ENCODE measurements at places on chromosomes 13 and 19.

- no peak for DNase-seq
Measured at GRCh38 chr13:111160648-111161047, 45.5 kb downstream of the ARHGEF7 start.

DNA sequence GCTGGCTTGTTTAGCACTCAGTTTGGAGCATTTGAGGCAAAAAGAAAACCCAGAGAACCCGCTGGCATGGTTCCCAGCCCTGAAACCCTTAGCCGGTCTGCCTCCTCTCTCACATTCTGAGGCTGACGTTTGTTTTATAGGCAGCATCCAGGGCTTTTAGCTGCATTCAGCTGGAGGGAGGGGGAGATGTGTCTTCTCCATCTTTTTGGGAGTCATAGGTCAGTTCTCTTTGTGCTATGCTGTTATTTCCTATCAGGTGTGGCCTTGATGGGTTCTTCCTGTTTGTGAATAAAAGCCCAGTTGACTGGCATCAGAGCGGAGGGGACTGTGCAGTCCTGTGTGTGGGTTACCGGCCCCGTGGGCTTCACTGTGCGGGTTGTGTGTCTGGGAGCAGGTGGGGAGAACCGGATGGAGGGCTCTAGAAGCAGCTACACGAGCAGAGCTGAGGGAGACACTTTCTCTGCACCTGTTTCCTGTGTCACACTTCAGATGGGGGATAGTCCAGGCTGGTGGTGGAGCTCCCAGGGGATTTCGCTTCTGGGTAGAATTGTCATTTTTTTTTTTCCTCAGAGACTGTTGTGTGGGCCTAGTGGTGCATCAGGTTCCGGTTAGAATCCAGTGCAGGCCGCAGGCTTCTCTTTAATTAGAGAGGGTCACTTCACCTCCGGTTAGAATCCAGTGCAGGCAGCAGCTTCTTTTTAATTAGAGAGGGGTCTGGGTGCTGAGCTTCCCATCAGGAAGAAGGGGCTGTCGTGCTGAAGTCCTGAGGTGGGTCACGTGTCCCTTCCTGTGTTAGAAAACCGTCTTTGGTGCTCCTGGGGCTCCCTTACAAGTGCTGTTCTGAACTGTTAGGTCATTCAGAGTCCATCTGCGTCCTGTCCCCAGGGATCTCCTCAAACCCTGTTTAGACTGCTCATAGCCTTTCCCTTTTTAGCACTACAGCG is 69.6 kb downstream of the ARHGEF7 start:
- DNase-seq: no peak

DNA sequence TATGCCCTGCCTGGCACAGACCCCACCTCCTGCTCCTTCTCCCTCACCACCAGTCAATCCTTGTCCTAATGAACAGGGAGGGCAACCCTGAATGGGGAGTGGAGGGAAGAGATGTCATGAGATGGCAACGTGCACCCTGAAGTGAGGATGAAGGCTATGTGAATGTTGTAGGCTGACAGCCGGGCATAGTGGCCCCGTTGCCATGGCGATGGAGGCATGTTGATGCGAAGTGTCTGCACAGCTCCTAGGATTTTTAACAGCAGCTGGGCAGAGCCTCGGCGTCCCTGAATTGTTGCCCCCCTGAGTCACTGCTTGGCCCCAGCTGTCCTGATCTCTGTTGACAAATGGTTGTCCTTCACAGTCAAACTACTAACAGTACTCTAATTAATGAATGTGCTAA is 4.8 kb upstream of the ALOX5AP start:
- DNase-seq: no peak

- DNase-seq: no peak
Measured at GRCh38 chr19:13962699-13963602, 10.6 kb downstream of the DCAF15 start.

- no peak for DNase-seq
Measured at GRCh38 chr13:78993792-78994191, 334.8 kb upstream of the OBI1 start.

DNA sequence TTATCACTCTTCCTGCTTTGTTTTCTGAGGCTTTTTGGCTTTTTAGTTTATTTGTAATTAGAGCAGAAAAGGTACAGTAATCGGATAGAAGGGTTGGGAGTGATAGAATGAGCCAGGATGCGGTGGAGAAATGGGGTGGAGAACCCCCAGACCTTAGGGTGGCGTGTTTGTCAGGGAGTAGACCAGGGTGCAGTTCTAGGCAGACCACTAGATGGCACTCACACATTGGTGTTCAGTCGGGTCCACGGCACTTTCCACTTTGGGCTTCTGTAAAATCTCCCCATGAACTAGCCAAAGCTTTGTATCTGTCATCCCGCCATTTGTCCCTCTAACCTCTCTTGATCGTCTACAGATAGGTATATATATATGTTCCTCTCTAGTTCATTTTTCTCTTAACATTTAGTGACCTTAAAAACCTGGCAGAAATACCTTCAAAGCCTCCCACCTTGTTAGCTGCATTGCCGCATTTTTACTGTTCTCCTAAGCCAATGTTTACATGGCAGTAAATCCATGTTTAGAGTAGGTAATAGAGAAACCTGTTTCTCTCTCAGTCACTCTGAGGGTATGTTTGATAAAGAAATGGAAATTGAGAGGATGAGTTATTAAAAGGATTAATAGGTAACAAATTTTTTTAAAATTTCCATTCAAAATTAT is 154.9 kb downstream of the TM9SF2 start:
- peak; percentile 50 for DNase-seq

GRCh38 chr13:110024645-110024980 is 238.2 kb upstream of the IRS2 start:
- no peak for DNase-seq

DNA sequence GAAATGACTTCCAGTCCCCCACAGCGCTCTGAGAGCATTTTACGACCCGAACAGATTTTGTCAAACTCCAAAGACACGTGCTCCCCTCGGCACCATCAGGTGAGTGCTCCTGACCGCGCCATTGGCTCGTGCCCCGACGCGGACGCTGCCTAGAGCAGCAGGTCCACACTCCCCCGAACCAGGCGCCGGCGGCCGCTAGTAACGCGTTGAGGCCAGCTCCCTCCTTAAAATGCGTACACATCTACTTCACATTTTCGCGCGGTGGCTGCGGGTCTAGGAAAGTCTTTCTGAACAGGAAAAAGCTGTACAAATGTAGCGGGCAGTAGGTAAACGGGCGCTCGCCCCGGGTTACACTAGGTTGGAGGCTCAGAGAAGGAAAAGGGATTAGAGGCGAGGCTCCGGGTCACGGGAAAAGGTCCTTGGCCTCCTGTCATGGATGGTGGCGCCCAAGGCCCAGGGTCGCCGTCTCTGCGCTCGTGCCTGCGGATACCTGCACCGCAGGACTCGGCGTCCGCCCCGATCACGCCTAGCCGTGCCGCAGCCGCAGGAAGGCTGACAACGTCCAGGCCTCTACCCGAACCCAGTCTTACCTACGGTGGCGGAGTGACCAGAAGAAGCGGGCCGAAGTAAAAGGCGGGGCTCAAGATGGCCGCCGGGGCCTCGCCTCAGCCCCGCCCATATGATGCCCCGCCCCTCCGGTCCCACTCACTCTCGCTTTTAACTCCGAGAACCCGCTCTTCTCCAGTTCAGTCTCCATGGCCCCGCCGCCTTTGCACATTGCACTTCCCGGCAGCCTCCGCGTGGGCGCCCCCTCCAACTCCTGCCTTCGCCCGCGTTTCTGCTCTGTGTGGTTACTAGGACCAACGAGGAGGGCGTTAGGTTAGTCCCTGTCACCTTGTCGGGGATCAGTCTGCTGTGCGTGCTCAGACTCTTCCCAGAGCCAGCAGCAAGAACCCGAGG is at the start of gene ESD:
Gene ESD (minus strand): TSS at position 647 of the 960 bp plus-strand sequence. CDS start 5,748 bp downstream, outside the sequence.
- DNase-seq: peak; percentile 80

DNA sequence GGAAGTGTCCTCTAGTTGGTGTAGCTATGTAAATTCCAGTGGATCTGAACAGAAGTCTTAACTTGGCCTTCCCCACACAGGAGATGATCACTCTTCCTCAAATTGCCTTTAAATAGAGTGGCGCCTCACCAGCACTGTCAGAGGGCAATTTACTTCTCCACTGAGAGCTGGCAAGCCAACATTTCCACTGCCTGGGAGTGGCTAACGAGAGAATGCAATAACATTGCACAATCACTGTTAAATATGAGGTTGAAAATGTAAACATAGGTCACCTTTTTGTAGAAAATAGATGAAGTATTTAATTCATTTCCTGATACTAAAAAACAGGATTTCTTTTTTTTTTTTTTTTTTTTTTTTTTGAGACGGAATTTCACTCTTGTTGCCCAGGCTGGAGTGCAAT is 55.4 kb upstream of the UBL3 start:
- no peak for DNase-seq

- no peak for DNase-seq
Measured at GRCh38 chr13:97471711-97472110, 37.7 kb downstream of the RAP2A start.

DNA sequence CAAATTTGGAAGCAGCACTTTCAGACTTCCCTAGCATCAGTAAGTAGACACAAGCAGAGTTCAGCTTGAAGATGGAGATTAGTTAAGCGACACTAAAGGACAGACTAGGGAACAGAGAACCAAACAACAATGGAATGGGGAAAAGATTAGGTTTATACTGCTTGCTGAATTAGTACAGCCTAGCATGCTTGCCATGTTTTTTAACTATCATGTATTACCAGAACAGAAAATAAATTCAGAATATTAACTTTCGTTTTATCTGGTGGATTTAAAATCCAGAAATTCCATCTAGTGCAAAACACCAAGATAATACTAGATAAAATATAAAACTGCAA is 451.5 kb upstream of the SLC10A2 start:
- DNase-seq: no peak

- no peak for DNase-seq
Measured at GRCh38 chr13:32285633-32285965, 29.6 kb downstream of the ZAR1L start.

GRCh38 chr19:30504272-30504671 is 132.1 kb downstream of the ZNF536 start:
- DNase-seq: no peak

GRCh38 chr13:51807041-51807440 is 3.1 kb upstream of the DHRS12 start:
- DNase-seq: no peak

- no peak for DNase-seq
Measured at GRCh38 chr19:46913198-46913851, 52.5 kb downstream of the ARHGAP35 start.

- no peak for DNase-seq
Measured at GRCh38 chr13:73870970-73871935, 263.0 kb downstream of the KLF12 start.

DNA sequence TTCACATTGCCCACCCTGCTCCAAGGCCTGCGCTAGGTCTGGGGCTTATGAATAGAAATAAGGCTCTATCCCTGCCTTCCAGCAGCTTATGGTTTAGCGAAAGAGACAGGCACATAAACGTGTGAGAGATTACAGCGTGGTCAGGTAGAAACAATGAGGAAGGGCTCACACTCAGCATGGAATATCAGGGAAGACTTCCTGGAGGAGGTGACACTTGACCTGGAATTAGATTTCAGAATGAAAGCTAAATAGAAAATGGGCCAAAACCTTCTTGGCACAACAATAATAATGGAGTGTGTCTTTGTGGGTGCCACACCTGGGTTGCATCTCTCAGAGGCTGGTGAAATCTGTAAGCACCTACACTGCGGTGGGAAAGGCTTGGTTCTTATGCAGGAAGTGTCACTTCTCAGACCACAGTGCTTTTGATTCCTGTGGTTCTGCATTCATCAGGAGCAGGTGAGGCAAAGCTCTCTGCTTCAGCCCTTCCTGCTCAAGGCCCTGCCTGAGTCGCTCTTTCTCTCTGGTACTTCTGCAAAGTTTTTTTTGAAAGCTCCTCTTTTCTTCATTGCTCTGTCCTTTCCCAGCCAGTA is 430.3 kb downstream of the ZNF536 start:
- DNase-seq: no peak

- DNase-seq: peak; percentile 76
Measured at GRCh38 chr13:111344471-111345191, 24.2 kb downstream of the TEX29 start.

- no peak for DNase-seq
Measured at GRCh38 chr19:38425810-38426466, at the start of gene RASGRP4. TSS of gene RASGRP4 (minus strand) at chr19:38426219. CDS start at chr19:38426091, 128 bp downstream.

- DNase-seq: no peak
Measured at GRCh38 chr13:106681536-106681935, 113.6 kb upstream of the ARGLU1 start.

- DNase-seq: no peak
Measured at GRCh38 chr13:91323349-91323748, 24.1 kb upstream of the MIR17HG start.
